Stimulated activated memory B cell treated with anti-CD40 and anti-IgM and Interleukin-4, amounts not matched to agents 10 μg/mL and 1 μg/mL and 100 μg/mL, for 72 hours (primary cell): ENCODE measurements at places on chromosomes 2 and 18.

GRCh38 chr2:73089270-73090030 is 17.9 kb upstream of the SFXN5 start:
- peaks cover 4% of the 10 kb centered on the region for H3K27me3 ChIP-seq
- no peak overlapping the region for H3K27ac ChIP-seq
- H3K4me1 ChIP-seq = peaks cover 6% of the 10 kb centered on the region
- no peak overlapping the region for H3K4me3 ChIP-seq
- ATAC-seq = no peak

- no peaks in the 10 kb centered on the region for H3K36me3 ChIP-seq
- ATAC-seq = no peak
Measured at GRCh38 chr2:215622837-215623236, 187.0 kb upstream of the FN1 start.

GRCh38 chr2:8653485-8653884 is 28.4 kb upstream of the ID2 start:
- H3K36me3 ChIP-seq = no peaks in the 10 kb centered on the region
- peak; percentile 63 for ATAC-seq
- H3K4me1 ChIP-seq = peaks cover 6% of the 10 kb centered on the region
- H3K27ac ChIP-seq = no peak overlapping the region

DNA sequence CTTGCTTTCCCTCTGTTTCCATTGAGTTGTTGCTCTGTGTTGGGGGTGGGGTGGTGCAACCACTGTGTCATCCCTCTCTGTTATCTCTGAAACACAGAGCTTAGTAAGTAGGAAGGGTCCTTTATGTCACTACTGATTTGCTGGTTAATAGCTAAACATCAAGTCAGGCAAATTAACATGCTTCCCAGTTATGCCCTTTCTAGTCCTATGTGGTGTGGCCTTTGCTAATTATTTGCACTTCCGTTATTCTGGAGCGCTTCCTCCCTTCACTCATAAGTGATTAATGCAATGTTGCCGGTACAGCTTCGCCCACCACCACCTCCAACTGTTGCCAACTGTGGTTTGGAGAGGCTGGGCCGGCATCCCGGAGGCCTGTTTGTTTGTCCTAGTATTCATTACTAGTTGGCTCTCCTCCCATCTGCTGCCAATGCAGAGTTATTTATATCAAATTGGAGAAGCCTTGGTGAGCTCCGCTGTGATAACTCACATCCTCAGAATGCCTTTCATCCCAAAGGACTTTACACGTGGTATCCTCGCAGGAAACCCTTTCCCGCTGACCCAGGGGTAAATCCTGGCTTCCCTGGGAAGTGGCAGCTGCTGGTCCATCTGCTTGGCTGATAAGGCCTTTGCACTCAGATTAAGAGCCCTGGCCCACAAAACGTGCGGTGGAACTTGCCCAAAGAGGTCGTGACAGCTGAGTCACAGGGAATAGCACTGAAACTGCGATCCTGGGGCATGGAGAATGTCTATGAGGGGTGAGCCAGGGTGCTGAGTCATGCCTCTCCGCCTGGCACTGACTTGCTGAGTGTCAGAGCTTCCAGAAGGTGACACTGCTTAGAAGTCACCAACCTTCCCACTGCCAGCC is 72.0 kb upstream of the ZCCHC2 start:
- H3K36me3 ChIP-seq = no peaks in the 10 kb centered on the region
- no peak overlapping the region for H3K4me3 ChIP-seq
- H3K27me3 ChIP-seq = peaks cover 30% of the 10 kb centered on the region
- no peaks in the 10 kb centered on the region for H3K4me1 ChIP-seq

DNA sequence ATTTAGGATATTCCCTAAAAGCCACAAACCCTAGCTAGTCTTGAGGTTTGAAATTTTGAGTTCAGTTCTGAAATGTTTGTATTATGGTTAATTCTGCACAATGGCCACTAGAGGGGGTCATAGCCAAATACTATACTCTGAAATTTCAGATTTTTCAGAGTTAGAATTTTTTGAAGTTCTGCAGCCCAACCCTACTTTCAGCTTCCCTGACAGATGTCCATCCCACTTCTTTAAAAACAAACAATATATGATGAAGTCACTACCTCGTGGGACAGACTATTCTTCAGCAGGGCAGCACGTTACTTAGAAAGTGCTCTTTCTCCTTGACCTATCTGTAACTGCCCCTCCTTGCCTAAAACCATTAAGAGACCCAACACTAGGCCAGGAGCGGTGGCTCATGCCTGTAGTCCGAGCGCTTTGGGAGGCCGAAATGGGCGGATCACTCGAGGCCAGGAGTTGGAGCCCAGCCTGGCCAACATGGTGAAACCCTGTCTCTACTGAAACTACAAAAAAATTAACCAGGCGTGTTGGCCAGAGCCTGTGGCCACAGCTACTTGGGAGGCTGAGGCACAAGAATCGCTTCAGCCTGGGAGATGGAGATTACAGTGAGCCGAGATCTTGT is 48.2 kb upstream of the PAPOLG start:
- peaks cover 7% of the 10 kb centered on the region for H3K4me1 ChIP-seq
- no peak overlapping the region for H3K27ac ChIP-seq
- H3K36me3 ChIP-seq = no peaks in the 10 kb centered on the region
- no peaks in the 10 kb centered on the region for H3K27me3 ChIP-seq
- H3K4me3 ChIP-seq = no peak overlapping the region

DNA sequence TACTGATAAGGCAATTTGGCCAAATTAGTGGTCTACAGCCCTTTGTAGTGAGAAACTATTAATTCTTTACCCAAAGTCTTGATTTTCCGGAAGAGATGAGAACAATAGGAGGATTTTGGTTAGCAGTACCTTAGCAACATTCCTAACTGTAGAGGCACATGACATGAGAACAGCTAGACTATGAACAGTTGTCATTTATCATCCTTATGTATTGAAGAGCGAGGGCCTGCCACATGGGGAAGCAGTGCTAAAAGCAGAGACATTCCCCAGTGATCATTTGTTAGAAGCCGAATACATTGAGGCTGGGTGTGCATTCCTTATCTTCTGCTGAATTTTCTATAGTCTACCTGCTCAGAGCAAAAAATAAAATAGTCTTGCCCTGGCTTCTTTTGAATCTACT is 65.2 kb downstream of the RBBP8 start:
- H3K36me3 ChIP-seq = peaks cover 44% of the 10 kb centered on the region
- H3K27ac ChIP-seq = no peak overlapping the region
- no peaks in the 10 kb centered on the region for H3K27me3 ChIP-seq
- H3K4me1 ChIP-seq = no peaks in the 10 kb centered on the region
- no peak for ATAC-seq
- H3K4me3 ChIP-seq = no peak overlapping the region

DNA sequence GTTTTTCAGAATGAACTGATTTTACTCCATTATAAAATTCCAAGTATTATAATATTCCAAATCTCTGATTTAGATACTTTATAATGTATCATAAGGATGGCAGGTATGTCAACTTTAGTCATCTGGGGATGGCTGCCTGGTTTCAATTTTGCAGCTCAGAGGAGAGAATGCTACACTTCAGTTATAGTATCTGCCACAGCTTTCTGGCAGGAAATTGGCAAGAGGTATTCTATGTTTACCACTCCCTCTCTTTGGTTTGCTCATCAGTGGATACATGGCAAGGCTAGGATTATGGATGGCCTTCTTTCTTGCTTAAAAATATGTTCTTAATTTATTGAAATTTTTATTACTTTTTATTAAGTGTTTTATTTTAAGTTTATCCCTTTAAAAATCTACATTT is 67.0 kb upstream of the TNFRSF11A start:
- H3K4me1 ChIP-seq = no peaks in the 10 kb centered on the region
- H3K27me3 ChIP-seq = no peaks in the 10 kb centered on the region
- peaks cover 47% of the 10 kb centered on the region for H3K36me3 ChIP-seq
- no peak overlapping the region for H3K4me3 ChIP-seq

GRCh38 chr2:197383825-197384224 is 51.0 kb downstream of the SF3B1 start:
- ATAC-seq = no peak
- H3K36me3 ChIP-seq = no peaks in the 10 kb centered on the region
- H3K4me3 ChIP-seq = no peak overlapping the region
- no peak overlapping the region for H3K27ac ChIP-seq
- no peaks in the 10 kb centered on the region for H3K27me3 ChIP-seq
- peaks cover 9% of the 10 kb centered on the region for H3K4me1 ChIP-seq

- no peak overlapping the region for H3K4me3 ChIP-seq
- no peak for ATAC-seq
- H3K27me3 ChIP-seq = no peaks in the 10 kb centered on the region
Measured at GRCh38 chr18:6249170-6249569, 165.5 kb downstream of the L3MBTL4 start.

- H3K27ac ChIP-seq = no peak overlapping the region
- H3K4me3 ChIP-seq = no peak overlapping the region
- no peaks in the 10 kb centered on the region for H3K4me1 ChIP-seq
- H3K27me3 ChIP-seq = no peaks in the 10 kb centered on the region
- ATAC-seq = no peak
- H3K36me3 ChIP-seq = peaks cover 11% of the 10 kb centered on the region
Measured at GRCh38 chr2:96574364-96574763, 37.8 kb downstream of the ARID5A start.

DNA sequence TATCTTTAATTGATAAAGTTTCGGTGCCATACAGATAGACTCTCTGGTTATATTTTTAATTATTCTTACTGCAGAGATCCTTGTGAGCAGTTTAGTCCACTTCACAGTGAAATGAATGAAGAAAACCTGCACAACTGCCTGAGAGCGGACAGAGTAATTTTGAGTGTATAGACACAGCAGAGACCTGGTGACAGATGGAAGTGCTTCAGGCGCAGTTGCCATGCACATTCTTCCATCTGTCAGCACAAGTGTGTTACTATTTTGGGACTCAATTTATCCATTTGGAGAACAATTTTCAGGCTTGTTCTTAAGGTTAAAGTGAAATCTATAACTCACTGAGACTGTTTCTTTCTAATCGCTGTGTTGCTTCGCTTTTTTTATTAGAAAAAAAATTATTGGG is 147.8 kb upstream of the SPHKAP start:
- no peak overlapping the region for H3K27ac ChIP-seq
- H3K4me3 ChIP-seq = no peak overlapping the region
- H3K4me1 ChIP-seq = no peaks in the 10 kb centered on the region
- H3K27me3 ChIP-seq = no peaks in the 10 kb centered on the region

- H3K4me1 ChIP-seq = peaks cover 43% of the 10 kb centered on the region
- peak overlapping the region; percentile 87 for H3K27ac ChIP-seq
- no peaks in the 10 kb centered on the region for H3K27me3 ChIP-seq
- H3K36me3 ChIP-seq = no peaks in the 10 kb centered on the region
Measured at GRCh38 chr18:59918320-59918755, 18.5 kb downstream of the PMAIP1 start.

DNA sequence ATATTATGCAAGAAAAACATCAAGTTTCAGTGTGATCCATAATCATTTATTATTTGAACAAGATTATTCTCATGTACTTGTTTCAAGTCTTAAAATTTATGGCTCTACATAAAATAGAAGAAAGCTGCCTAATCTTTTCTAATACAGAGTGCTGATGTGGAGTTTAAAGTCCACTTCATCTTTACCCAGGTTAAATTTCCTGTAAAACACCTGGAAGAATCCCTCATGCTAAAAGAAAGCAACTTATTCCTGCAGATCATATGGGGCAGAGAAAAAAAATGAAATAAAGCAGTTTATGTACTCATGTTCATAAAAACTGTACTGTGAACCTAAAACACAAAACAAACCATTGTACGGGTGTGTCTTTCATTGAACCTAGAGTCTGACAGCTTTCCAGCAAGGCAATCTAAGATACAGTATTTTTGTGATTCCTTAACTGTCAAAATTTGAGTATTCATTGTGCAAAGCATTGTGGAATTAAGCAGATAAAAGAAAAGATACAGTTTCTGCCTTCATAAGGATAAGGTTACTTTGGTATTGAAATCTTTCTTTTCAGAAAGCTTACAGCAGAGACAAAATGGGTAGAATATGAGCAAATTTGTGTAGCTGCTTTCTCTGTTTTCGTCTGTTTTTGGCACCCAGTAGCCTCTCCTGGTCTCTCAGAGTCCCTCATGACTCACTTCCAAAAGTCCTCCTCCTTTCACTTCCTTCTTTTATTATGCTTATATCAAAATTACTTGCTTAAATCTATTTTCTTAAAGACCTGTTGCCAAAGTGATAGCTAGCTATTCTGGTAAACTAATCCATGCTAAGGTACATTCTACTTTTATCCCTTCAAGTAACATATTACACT is 26.9 kb upstream of the GLS start:
- ATAC-seq = peak; percentile 57
- H3K4me1 ChIP-seq = peaks cover 14% of the 10 kb centered on the region
- no peaks in the 10 kb centered on the region for H3K27me3 ChIP-seq
- no peak overlapping the region for H3K4me3 ChIP-seq

GRCh38 chr2:38554973-38555595 is 47.6 kb downstream of the HNRNPLL start:
- H3K36me3 ChIP-seq = no peaks in the 10 kb centered on the region
- H3K4me3 ChIP-seq = no peak overlapping the region
- H3K27ac ChIP-seq = no peak overlapping the region
- ATAC-seq = no peak

- H3K27me3 ChIP-seq = no peaks in the 10 kb centered on the region
- no peak overlapping the region for H3K27ac ChIP-seq
- H3K4me1 ChIP-seq = no peaks in the 10 kb centered on the region
- no peak for ATAC-seq
Measured at GRCh38 chr2:81549646-81550045, 1245.1 kb upstream of the LRRTM1 start.

GRCh38 chr2:42792087-42792582 is 248 bp downstream of the HAAO start:
- H3K4me3 ChIP-seq = peak overlapping the region; percentile 85
- peak overlapping the region; percentile 94 for H3K27ac ChIP-seq
- peaks cover 71% of the 10 kb centered on the region for H3K4me1 ChIP-seq
- ATAC-seq = peak; percentile 69
- H3K27me3 ChIP-seq = no peaks in the 10 kb centered on the region
- peaks cover 29% of the 10 kb centered on the region for H3K36me3 ChIP-seq

DNA sequence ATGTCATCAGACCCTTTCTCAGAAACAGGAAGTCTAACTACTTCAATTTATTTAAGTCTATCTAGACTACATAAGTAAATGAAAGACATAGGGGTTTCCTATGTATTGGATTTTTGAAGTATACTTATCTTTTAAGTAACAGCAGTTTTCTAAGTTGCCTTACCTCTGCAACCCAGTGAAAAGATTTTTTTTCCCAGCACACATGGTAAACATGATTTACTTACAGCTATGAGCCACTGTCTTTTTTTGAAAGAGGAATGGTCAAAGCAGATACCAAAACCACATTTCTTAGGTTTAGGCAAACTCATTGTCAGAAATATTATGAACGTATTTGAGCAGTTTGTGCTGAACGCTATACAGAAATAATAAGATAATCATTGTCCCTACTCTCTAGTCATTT is 78.7 kb upstream of the OTX1 start:
- no peaks in the 10 kb centered on the region for H3K4me1 ChIP-seq
- no peak overlapping the region for H3K27ac ChIP-seq
- H3K27me3 ChIP-seq = no peaks in the 10 kb centered on the region
- no peak overlapping the region for H3K4me3 ChIP-seq
- H3K36me3 ChIP-seq = peaks cover 10% of the 10 kb centered on the region
- no peak for ATAC-seq

DNA sequence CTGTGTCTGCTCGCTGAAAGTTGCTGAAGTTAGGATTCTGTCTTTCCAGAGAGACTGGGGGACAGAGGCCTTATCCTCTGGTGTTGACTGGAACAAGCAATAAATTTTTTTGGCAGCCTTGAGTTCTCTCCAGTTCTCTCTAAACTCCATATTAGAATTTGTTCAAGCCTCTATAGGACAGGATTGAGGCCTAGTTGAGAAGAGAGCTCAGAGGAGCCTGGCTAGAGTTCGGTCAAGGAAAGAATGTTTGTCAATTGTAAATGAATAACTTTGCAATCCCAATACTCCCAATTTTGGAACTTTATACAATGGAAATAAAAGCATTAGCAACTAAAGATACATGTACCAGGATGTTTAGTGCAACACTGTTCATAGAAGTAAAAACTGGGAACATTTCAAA is 16.7 kb upstream of the RASGRP3 start:
- no peaks in the 10 kb centered on the region for H3K36me3 ChIP-seq
- no peaks in the 10 kb centered on the region for H3K27me3 ChIP-seq
- no peak for ATAC-seq
- no peak overlapping the region for H3K27ac ChIP-seq
